ENCODE measurements at places on chromosomes 1 and 21.

DNA sequence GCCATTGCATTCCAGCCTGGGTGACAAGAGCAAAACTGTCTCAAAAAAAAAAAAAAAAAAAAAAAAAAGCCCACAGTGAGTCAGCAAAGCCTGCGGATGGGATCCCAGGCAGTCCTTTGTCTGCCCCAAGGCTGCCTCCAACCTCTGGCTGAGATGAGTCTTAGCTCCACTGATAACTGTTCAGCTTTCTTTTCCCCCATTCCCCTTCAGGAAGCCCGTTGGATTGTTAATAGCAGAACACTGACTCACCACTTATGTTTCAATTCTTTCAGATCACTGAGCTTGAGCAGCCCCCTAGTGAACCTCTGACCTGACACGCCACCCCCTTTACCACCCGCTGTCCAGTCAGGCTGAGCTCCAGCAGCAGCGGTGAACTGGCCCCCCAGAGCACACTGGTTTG, 57.5 kb downstream of the ERG start:
- DNase-seq: peak; percentile 2

- DNase-seq: peak; percentile 26
These were observed 438 bp downstream of the MRPS6 start for GRCh38 chr21:34073749-34074282.

DNA sequence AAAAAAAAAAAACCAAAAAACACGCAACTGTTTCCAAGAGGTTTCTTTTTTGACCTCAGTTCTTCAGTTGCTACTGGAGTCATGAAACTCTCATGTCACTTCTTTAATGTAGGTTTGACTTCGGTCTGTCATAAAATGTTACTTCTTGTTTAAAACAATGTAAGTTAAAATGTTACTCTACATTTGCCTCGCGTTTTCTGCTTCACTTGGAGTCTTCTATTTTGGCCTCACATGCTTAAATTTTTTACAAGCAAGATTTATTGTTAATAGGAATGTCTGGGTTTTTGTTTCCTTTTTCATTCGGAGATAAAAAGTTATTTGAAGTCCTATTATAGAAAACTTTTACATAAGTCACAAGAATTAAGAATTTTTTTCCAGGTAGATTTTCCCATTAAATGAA, 880.2 kb downstream of the LTN1 start:
- DNase-seq: no peak

DNA sequence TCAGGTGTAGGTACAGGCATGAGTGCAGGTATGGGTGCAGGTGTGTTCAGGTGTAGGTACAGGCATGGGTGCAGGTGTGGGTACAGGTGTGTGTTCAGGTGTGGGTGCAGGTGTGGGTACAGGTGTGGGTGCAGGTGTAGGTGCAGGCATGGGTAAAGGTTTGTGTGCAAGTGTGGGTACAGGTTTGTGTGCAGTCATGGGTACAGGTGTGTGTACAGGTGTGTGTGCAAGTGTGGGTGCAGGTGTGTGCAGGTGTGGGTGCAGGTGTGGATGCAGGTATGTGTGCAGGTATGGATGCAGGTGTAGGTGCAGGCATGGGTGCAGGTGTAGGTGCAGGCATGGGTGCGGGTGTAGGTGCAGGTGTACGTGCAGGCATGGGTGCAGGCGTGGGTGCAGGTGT, 79.4 kb upstream of the ACTL8 start:
- DNase-seq: no peak

DNA sequence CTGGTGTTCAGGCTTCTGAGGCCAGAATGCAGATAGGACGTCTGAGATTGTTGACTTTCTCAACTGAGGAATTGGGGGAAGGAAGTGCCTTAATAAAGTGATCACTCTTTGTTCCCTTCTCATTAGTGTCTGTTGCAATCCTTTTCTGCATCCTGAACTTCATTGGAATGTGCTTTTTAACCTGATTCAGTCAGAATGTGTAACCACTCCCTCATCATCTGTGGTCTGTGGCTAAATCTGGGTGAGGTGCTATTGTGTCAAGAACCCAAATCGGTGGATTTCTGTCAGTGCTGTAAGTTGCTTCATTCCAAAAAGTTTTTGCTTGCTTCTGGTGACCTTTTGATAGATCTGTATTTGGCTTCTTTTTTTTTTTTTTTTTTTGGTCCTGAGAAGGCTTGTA, 38.2 kb downstream of the ARID1A start:
- no peak for DNase-seq

- no peak for DNase-seq
These were observed 11.5 kb downstream of the SLC44A3 start for GRCh38 chr1:94831641-94832040.

DNA sequence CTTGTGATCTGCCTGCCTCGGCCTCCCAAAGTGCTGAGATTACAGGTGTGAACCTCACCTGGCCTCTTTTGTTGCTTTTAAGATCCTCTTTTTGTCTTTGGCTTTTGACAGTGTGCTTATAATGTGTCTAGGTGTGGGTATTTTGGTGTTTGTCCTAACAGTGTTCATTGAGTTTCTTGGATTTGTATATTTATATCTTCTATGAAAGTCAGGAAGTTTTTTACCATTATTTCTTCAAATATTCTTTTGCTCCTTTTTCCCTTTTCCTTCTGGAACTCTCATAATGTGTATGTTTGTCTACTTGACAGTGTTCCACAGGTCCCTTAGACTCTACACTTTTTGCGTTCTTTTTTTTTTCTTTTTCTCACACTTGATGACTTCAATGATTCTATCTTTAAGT, 59.1 kb downstream of the URB2 start:
- no peak for DNase-seq

DNA sequence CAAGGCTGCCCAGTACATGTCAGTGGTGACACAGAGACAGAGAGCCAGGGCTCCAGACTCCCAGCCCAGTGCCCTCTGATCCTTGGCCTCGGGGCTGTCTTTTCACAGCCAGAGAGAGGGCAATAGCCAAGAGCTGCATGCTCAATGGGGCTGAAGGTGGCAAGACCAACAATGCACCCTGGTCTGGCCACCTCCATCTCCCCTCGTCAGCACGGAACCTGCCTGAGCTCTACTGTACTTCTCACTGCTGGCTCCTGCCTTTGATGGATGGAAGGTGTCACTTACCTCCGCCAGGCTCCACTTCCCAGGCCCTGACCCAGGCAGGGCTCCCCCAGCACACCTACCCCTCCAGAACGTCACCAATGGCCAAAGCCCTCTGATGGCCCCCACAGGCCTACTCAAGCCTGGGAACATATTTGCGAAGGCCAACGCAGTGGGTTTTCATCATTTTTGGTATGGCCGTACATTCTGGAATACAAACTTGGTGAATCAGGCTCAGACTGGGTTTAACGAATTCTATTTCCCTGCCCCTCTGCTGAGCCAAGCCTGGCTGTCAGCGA, 88.1 kb downstream of the DMRTB1 start:
- no peak for DNase-seq

DNA sequence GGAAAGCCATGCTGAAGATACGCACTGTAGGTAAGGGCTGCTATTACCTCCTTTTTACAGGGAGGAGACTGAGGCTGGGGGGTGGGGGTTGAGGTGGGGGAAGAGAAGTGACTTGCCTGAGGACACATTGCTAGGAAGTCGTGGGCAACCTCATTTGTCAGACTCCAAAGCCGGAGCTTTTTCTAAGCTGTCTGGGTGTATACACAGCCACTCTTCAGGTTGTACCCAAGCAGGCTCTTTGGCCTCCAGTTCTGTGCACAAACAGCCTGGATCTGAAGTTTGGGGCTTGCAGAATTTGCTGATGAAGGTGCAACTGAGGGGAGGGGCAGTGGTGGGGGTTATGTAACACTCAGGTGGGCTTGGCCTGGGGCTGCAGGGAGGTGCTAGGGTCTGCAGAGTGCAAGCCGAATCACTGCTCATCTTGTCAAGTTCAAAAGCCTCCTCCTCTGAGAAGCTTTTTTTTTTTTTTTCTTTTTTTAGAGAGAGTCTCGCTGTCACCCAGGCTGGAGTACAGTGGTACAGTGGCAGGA, 16.9 kb downstream of the TINAGL1 start:
- no peak for DNase-seq

DNA sequence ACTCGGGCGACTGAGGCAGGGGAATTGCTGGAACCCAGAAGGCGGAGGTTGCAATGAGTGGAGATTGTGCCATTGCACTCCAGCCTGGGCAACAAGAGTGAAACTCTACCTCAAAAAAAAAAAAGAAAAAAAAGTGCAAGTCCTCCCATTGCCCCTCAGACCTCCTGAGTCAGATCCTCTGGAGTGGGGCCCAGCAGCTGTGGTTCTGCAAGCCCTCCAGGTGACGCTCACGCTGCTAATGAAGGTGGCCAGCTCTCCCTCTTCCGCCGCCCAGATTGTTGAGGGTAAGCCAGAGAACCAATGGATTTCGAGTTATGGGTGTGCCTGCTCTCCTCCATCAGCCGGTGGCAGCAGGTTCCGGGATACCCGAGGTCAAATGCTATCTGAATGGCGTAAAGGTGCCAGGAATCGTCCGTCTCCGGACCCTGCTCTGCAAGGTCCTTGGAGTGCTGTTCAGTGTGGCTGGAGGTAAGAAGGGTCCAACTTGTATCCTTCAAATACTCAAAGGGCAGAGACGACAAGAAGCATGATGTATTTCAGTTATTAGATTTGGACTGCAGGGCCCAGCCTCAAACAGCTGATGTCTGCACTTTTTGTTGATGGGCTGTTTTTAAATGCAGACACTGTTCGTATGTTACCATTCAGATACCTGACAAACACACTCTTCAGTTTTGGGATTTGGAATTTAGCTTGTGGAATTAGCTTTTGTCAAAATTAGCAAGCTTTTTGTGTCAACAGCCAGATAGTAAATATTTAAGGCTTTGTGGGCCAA, 17.6 kb downstream of the CLCN6 start:
- no peak for DNase-seq

GRCh38 chr1:235087906-235088305, 40.7 kb downstream of the TOMM20 start:
- DNase-seq: no peak

DNA sequence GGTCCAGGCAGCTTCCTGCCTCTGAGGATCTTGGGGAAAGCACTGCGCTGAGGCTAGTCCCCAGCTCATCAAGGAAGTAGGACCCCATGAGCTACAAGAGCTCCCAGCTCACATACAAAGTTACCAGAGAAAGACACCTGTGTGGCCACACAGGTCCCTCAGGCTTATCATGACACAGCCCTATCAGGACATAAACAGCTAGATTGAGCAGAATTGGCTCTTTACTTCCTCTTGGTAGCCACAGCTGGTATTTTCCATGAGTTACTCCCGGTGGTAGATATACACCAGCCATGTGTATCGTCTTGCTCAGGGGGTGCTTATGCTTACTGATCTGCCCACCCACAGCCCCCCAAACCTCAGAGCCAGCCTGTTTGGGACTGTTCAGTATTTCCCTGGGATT, 1.2 kb downstream of the LENEP start:
- DNase-seq: no peak

- DNase-seq: no peak
These were observed 61.3 kb upstream of the SDC3 start for GRCh38 chr1:30969903-30970302.
